ENCODE measurements at places on chromosomes 3 and 15.

DNA sequence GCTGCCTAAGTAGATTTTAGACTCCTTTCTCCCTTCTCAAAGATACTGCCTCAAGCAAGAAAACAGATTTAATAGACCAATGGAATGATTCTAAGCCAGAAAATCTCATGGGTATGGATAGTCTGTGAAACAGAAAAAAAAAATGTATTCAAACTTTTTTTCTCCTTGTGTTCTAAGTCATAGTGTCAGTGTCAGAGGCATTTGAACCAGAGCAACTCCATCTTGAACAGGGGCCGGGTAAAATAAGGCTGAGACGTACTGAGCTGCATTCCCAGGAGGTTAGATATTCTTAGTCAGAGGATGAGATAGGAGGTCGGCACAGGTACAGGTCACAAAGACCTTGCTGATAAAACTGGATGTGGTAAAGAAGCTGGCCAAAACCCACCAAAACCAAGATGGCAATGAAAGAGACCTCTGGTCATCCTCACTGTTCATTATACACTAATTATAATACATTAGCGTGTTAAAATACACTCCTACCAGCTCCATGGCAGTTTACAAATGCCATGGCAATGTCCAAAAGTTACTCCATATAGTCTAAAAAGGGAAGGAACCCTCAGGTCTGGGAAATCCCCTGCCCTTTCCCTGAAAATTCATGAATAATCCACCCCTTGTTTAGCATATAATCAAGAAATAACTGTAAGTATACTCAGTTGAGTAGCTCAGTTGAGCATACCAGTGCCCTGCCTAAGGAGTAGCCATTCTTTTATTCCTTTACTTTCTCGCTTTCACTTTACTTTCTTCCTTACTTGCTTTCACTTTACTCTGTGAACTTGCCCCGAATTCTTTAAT lies 72.8 kb upstream of the GOLGA8B start:
- DNase-seq, result no peak

DNA sequence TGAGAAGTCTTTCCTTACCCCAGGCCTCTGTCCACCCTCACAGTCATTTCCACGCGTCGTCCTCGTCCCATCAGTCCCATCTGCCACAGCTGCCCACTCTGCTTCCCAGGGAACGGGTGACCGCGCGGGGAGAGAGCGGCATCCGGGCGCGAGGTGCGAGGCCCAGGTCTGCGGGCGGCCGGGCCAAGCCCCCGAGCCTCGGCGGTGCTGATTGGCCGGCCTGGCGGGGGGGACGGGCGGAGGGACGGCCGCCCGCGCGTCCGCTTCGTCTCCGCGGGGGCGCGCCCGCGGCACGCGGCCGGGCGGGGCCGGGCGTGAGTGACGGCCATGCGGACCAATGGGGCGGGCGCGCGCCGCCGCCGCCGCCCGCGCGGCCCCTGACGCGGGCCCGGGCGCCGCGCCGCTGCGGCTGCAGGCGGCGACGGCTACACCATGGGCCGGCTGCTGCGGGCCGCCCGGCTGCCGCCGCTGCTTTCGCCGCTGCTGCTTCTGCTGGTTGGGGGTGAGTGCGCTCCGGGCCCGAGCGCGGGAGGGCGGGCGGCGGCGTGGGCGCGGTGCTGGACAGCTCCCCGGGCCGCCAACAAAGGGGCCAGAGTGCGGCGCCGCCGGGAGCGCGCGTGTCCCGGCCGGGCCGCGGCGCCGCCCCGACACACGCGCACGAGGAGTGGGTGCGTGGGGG lies at the start of gene PODXL2:
Gene PODXL2, plus strand, starts transcription at position 398 of the 679 bp plus-strand sequence. Its CDS starts 35 bp downstream, at position 433.
- DNase-seq, result no peak

DNA sequence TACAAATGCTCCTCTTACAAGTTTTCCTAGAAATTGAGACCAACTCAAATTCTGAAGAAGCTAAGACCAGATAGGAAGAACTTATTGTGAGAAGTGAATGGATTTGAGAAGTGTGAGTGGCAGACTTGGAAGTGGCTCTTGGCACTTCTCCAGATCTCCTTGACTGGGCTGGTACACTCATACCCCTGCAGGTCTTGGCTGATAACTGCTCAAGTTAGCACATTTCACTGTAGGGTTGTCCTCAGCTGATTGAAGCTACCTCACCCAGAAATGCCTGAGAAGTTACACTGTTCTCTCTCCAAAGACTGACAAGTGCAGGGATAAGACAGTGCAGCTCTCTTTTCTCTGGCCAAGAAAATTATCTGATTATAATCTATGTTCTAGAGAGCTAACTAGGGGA lies 16.5 kb upstream of the CLDN1 start:
- no peak for DNase-seq

GRCh38 chr15:55532944-55533343 lies 24.9 kb upstream of the DNAAF4 start:
- DNase-seq, result no peak

- DNase-seq, result no peak
Measured at GRCh38 chr15:90465930-90466567, 63.7 kb upstream of the CRTC3 start.

All from NCI-H187 treated with DMSO at 0.1 percent for 48 hours (cell line).